ENCODE measurements at places on chromosomes 3 and 15. TPM values are rescaled to one million over a fixed set of nuclear protein-coding genes. Genes with fewer than 3 reads are reported as not detected.

The GMPS gene
- 73.2 TPM for total RNA-seq

The CNTN3 gene
- total RNA-seq, result not detected

The NAALADL2 gene
- total RNA-seq, result 4.8 TPM

DNA sequence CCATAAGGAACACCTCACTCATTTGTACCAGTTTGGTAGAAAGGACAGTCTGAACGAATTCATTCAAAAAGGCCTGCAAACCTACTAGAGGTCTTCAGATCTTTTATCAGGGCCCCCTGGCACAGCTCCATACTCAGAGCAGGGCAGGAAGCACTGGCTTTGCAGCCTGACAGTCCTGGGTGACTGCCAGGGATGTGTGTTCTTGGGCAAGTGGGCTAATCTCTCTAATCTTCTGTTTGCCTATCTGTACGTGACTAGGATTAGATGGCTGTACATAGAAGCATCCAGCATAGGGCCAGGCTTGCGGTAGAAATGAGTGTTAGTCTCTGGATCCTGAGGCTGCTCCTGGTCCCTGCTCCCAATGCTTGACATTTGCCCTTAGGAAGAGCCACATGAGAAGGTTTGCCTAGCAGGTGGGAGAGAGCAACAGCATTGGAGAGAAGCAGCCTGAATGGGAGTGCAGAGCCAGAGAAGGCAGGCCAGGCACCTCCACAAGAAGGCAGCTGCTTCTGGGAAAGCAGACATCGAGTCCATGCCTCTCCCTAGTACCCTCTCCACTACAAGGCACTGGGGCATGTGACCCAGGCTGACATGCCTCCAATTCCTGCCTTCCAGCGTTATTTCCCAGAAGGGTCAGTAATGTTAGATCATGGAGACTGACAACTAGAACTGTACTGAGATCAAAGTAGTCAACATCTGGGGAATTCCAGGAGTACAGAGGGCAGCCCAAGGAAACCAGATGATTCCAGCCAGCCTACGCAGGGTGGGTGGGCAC is 1.0 kb upstream of the CXCR6 start:
- no peak for DNase-seq

DNA sequence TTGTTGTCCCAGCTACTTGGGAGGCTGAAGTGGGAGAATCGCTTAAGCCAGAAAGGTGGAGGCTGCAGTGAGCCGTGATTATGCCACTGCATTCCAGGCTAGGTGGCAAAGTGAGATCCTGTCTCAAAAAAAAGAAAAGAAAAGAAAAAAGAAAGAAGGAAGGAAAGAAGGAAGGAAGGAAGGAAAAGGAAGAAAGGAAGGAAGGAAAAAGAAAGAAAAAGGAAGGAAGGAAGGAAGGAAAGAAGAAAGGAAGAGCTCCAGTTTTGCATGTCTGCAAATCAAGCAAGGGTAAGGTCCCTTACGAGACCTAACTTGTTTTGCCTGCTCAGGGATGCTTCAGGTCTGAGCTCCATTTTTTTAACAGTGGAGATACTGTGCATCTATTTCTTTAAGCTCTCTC is 3.6 kb upstream of the XIRP1 start:
- DNase-seq, result no peak

GRCh38 chr3:14991818-14992612 is 44.6 kb downstream of the NR2C2 start:
- DNase-seq, result no peak

- no peak for DNase-seq
Measured at GRCh38 chr3:108899530-108899929, 54.1 kb downstream of the GUCA1C start.

DNA sequence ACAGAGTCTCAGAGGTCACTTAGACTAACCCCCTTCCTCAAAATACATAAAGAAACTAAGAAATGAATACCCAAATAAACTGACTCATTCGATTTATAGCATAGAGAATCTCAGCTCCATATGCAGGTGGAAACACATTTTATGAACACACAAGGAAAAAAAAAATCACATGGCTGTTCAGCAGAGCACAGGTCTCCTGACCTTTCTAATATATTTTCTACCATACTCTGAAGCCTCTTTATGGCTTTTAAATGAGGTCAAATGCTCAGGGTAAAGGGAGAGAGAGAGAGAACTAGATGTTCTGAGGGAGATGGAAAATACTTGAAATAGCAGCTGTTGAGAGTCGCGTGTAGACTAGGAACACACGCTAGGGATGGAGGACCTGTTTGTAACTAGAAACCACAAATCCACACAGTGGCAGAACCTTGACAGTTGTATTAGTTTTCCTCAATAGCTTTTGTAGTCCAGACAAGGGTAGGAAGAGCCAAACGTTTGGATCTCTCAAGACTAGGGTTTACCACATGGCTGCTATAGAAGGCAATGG is 165.3 kb downstream of the FMN1 start:
- peak; percentile 98 for DNase-seq

GRCh38 chr3:57745101-57745500 is 11.0 kb upstream of the SLMAP start:
- DNase-seq, result no peak

All from LHCN-M2 (cell line).